ENCODE measurements at places on chromosomes 4 and X.

DNA sequence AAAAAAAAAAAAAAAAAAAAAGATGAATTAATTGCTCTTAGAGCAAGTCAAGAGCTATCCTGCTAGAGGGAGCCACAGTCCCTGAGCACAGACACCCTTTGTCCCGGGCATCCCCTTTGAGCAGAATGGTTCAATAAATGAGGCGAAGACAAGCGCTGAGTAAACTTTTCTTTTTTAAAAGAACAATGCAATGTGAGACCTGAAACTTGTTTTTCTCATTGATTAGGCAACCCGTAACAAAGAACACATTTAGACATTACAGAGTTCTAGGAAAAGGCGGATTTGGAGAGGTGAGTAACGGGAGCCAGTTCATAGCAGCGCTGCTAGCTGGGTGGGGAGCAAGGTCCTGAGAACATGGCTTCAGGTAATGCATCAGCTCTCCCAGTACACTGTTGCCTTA, 46.1 kb downstream of the GRK4 start:
- DNase-seq = no peak

DNA sequence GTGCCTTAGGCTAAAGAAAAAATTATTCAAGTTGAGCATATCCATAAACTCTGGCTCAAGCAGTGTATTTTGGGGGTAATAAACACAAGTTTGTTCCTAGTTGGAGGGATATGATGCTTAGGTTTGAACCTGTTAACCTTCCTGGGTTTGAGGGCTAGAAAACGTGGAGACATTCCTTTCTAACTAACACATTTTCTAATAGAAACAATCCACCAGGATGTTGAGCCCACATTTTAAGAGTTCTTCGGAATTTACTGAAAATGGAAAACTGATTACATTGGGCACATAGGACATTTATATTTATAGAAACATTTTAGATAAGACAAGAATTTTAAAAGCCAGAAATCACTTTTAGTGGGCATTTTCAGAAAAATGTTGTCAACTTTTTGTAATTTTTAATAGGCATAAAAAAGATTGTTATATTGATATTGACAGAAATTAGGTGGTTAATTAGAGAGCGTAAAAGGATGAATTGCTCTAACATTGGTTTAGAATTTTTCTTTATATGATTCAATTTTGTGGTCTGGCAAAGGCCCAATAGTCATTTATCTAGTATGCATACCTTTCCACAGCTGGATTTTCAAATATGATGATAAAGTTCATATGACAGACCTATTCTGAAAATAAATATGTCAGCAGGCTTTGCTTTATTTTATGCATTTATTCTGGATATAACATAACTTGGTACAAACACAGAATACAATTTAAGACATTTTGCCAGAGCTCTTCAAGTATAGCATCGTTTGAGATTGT, 49.2 kb downstream of the CEP44 start:
- DNase-seq = no peak

DNA sequence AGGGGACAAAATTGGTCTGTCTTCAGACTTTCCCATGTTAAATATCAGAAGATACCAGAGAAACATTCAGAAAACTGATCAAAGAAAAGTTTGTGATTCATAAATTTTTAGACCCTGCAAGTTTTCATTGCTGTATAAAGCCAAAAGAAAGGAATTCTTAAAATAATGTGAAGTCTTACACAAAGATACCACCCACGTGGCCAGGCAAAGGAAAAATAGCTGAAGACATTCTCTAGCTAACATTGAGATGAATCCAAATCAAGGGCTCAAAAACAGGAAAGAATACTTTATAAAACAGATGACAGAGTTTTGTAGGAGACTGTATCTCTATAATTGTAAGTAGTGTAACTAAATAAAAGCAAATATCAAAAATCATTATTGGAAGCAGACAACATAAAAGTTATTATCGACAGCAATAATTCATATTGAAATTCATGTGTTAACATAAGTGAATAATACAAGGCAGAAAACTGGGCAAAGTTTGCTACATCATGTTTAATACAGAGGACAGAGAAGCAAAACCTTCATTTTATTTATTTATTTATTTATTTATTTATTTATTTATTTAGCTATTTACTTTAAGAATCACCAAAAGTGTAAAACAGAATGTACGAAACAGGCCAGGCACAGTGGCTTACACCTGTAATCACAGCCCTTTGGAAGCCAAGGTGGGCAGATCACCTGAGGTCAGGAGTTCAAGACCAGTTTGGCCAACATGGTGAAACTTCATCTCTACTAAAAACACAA, 204.6 kb upstream of the SLIT2 start:
- no peak for DNase-seq

- no peak for DNase-seq
Measured at GRCh38 chr4:154838155-154838554, 57.1 kb downstream of the RBM46 start.

GRCh38 chr4:145909773-145910172, 28.9 kb downstream of the ZNF827 start:
- DNase-seq = no peak

DNA sequence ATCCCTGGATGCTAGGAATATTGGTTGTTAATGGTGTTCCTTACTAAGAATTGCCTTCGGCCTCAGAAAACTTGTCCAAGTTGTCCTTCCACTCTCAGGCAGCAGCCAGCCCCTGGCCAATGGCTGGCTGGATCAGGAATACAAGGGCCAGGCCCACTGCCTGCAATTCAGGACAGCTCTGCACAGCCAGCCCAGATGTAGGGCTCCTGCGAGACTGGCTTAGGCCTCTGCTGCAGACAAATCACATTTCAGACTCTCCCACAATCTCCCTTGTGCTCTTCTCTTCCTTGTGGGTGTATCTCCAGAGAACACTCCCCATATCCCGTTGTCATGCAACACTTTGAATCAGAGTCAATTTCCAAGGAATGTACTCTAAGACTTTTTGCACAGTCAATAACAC, 747.6 kb upstream of the FTHL17 start:
- no peak for DNase-seq

DNA sequence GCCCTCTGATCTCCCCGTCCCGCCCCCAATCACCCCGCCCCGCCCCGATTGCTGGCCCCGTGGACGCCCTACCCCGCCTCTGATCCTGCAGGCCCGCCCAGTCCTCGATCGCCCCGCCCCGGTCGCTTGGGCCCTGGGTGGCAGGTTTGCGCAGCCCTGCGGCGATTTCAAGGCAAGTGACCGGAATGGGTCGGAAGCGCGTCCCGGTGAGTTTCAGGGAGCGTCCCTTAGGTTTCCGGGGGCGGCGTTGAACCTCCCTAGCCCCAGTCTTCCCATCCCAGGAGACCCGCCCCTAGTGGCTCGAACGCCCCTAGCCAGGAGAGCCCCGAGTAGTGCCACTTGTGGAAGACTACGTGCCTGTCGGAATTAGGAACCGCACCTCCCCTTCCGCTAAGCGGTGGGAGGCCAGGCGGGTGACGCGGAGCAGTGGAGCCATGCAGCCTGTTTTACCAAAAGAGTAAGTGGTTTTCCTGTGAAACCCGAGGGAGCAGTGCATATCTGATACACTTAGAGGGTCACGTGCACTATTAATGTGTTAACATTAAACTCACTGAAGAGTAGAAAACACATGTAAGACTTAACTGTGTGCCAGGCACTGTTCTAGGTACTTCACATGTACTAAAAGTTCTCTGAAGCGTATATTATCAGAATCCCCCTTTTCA, 354 bp upstream of the TEC start:
- DNase-seq = peak; percentile 85

Data from stimulated activated CD4-positive, alpha-beta T cell treated with anti-CD3 and anti-CD28 coated beads, TNF-alpha, amount 100 ng/mL, for 4 hours (primary cell).